ENCODE measurements at places on chromosomes 6 and 20. TPM values are rescaled to one million over a fixed set of nuclear protein-coding genes. Genes with fewer than 3 reads are reported as not detected.
A peak's percentile ranks its signal among the peaks of the same experiment; 100 is the strongest.

The PCK1 gene
- total RNA-seq = 27.0 TPM

GRCh38 chr20:4065391-4065844 lies 50.1 kb upstream of the RNF24 start:
- no peak for DNase-seq

DNA sequence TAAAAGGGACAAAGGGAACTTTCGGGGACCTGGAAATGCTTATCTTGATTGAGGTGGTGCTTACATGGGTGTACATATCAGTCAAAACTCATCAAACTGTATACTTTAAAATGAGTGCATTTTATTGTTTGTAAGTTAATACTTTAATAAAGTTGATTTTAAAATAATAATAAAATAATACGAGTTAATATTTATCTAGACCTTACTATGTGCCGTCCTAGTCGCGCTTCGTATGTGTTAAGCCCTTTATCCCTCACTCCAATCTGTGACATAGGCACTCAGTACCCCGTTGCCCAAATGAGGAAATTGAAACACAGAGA lies 47.5 kb downstream of the PDYN start:
- no peak for DNase-seq

DNA sequence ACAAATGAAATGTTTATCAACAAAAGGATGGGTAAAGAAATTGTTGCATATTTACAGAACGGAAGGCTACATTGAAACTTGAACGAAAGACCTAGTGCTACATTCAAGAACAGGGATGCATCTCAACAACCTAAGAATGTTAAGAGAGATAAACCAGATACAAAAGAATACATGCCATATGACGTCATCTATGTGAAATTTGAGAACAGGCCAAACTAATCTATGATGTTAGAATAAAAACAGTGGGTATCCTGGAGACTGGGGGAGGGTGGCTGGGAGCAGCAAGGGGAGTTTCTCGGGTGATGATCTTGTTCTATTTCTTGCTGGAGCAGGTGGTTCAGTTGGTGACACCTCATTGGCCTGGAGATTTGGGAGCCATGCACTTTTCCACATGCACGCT lies 81.5 kb downstream of the SULF2 start:
- no peak for DNase-seq

The BPIFA1 gene
- not detected for total RNA-seq

- no peak for DNase-seq
Measured at GRCh38 chr20:44334306-44334705, 2.5 kb upstream of the R3HDML start.

- no peak for DNase-seq
Measured at GRCh38 chr6:125474061-125474460, 172.3 kb upstream of the HDDC2 start.

The WFDC12 gene
- not detected for total RNA-seq

The MYBL2 gene
- 1.6 TPM for total RNA-seq

GRCh38 chr20:3889489-3890397 lies 556 bp downstream of the PANK2 start:
- peak; percentile 16 for DNase-seq

DNA sequence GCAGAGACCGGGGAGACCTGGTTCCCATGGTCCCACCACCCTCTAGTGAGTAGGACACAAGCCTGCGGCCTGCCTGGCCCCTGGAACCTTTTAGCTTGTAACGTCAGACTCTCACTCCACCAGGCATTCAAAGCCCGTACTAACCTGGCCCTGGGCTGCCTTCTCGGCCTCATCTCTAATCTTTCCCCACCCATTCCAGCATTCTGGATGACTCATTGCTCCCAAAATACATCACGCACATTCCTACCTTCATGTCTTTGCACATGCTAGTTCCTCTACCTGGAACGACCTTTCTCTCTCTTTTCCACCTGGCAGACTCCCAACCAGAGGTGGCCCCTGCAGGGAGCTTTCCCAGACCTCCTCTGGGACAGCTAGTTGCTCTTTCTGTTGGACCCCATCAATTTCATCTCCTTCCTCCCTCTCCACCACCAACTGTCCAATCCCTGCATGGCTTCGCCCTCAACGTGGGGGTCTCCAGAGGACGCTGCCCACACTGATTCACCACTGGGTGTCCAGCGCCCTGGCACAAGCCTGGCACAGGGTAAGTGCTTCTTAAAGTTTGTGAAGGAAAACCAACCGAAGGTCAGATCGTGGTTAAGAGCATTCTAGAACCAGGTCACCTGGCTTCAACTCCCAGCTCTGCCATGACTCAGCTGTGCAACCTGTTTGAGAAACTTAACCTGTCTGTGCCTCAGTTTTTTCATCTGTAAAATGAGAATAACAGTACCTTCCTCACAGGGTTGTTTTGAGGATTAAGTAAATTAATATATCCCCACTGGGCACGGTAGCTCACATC lies 35.2 kb downstream of the JPH2 start:
- DNase-seq = no peak

The DEFB125 gene
- not detected for total RNA-seq
